ENCODE measurements at places on chromosomes 4 and X.

DNA sequence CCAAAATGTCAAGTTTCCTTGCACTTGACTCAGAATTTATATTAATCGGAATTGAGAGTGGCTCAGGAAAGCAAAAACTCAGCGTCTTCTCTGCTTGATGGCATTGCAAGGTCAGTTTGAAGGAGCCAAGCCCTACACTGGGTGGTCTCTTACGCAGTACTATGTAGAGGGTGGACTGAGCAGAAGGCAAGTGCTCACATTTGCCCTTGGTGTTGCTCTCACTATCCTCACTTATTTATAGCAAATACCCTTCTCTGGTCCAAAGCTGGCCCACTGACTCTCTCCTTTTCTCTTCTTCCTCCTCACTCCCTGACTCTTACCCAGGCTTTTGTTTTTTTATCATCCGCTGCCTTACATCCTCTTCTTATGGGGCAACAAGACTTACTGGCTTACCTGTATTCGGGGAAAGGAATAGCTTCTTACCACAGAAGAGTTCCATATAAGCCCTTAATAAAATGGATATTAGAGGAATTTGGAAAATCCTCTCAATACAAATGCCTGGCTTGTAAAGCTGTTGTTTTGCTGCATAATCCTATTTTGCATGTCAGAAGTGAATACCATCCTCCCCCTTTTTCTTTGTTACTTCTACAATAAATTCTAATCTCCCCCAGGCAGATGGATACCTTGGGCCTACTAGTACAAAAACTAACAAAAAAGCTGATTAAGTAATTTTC lies 24.8 kb upstream of the GATB start:
- no peak for DNase-seq

DNA sequence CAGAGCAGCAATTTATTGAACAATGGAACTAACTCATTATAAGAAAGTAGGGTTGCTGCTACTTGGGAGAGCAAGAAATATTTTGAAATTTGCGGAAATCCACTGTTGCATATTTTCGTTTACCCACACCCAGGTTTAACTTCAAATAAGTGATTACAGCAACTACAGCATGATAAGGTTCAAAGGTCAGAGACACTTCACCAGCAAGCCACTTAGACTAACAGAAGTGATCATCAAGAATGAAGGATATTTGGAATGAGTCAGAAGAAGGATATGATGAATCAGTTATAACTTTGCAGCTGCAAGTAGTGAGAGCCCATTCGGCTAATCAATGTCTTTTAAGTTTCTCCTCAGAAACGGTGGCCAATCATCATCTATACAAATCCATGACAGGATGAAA lies 199.3 kb downstream of the TMA16 start:
- DNase-seq = no peak

DNA sequence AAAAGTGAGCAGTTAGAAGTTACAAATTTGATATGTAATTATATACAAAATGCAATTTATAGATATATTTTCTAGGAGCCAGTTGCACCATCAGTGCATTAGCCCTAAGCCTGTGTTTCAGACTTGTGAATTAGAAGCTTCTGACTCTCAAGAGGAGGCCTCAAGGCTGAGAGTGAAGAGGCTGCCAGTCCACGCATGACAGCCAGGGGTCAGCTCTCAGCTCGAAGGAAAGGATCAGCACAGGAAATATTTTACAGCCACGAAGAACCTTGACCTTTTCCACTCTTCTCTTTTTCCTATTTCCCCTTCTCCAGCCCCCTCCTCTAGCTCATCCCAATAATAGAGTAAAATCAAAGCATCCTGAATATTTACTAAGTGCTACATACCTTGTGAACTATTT lies 642.4 kb downstream of the TRIML1 start:
- no peak for DNase-seq

DNA sequence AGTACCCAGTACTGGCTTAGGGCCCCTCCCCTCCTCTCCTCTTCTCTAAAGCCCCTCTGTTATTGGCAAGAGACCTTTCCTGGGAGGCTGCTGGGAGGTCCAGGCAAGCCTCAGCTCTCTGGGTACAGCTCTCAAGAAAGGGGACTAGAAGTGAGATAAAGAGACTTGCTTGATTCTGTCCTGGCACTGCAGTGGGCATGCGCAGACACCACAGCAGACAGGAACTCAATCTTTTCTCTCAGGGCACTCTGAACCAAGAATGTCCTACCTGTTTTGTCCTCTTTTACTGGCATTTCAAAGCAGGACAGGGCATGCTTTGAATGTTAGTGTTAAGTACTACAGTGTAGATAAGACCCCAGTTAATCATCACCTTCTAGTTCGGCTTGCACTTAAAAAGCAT lies 74.9 kb downstream of the NYX start:
- DNase-seq = no peak

- DNase-seq = no peak
Measured at GRCh38 chr4:40482985-40483647, 146.5 kb downstream of the RBM47 start.

DNA sequence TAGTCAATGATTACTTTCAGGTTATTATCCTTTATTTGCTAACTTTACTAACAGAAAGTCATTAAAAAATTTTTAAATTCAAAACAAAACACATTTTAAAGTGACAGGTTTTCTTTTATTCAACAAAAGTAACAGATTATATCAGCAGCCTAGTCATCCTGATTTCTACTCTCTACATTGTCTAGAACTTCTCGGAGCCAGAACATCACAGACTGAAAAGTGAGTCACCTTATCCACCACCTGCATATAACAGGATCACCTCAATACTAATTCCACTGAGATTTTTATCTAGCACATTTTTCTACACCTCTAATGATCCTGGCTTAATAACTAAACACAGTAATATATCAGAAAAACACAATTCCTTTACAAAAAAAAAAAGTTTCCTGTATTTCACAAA lies 47.9 kb upstream of the SMARCAD1 start:
- no peak for DNase-seq

DNA sequence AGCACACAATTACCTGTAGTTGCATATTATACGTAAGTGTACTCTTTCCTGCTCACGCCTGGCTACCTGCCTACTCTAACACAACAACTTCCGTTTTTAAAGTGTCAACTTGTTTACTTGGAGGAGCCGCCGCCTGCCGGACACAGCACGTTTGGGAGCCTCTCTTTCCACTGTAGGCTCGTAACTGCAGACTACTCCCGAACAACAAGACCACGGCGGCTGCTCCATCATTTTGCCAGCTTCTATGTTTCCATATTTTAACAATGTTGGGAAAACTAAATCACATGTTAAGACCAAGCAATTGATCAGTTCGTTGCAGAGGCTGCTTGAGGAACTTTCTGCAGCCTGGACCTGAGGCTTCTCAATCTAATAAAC lies 841 bp downstream of the MTNR1A start:
- no peak for DNase-seq

DNA sequence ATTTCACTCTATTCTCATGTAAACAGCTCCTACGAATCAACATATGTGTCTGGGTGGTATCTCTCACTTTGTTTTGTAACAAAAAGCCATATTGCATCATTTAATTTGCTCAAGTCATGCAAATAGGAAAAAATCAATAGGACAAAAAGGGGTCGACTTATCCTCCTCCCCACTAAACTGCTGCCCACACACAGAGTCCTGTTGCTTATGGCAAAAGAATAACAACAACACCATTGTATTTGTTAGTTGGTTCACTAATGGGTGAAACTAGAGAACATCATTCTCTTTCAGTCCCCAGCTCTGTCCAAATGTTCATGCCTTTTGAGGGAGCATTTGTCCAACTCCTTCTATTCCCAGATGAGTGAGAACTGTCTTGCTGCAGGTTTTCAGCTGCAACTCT lies 2.1 kb downstream of the HHIP start:
- DNase-seq = no peak

DNA sequence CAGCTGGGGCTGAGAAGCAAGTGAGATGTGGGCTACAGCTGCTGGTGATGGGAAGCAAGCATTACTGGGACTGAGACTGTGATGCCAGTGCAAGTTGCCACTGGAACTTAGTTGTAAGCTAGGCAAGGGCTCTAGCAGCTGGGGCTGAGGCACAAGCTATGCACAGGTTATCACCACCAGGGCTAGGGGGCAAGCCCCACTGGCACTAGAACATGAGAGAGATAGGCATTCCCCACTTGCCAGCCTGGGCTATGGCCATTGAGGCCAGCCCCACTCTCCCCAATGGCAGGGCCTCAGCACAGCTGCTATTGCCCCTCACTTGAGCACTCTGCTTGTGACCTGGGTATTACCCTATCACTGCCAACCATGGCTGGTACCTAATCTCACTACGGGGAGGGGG lies 130.8 kb upstream of the SMIM31 start:
- DNase-seq = no peak

DNA sequence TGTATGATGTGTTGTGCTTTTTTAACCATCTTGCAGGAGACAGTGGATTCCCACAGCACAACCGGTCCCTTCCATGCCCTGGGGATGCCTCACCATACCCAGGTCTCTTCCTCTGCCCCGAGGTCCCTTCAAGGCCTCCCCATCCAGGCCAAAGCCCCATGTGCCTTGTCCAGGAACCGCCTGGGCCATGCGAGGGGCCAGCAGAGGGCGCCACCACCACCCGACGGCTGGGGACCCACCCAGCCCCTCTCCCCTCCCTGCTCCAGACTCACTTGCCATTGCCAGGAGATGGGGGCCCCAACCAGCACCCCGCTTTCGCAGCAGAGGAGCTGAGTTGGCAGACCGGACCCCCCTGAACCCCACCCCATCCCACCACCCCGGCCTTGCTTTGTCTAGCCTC lies 485.5 kb downstream of the TRAM1L1 start:
- no peak for DNase-seq

DNA sequence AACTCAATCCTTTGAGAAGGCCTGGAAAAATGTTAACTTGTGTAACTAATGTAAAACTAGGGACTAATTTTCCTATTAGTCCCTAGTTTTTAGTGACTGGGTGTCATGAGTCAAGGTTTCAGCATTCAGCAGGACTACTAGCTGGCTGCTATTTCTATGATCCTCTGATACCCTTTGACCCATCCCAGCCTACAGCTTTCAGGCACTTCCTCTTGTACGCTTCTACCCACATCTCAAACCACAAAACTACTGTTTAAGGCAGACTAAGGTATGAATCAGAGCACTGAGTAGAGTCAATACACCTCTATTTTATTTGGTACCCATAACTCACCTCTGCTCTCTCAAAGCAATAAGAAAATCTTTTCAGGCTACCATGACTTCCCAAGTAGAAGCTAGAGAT lies 809.6 kb downstream of the PDHA2 start:
- no peak for DNase-seq

- no peak for DNase-seq
Measured at GRCh38 chr4:223913-224497, 81.3 kb downstream of the ZNF732 start.

GRCh38 chrX:118727686-118728339 lies 407 bp downstream of the IL13RA1 start:
- no peak for DNase-seq

- no peak for DNase-seq
Measured at GRCh38 chrX:24465532-24465865, 413 bp downstream of the PDK3 start.

GRCh38 chr4:38964942-38965775 lies 67.0 kb downstream of the TMEM156 start:
- DNase-seq = no peak

GRCh38 chr4:37967736-37968135 lies 7.5 kb downstream of the PTTG2 start:
- peak; percentile 27 for DNase-seq

Measured in stromal cell of bone marrow (primary cell).